Central memory CD8-positive, alpha-beta T cell (primary cell): ENCODE measurements at places on chromosomes 16 and 17.

DNA sequence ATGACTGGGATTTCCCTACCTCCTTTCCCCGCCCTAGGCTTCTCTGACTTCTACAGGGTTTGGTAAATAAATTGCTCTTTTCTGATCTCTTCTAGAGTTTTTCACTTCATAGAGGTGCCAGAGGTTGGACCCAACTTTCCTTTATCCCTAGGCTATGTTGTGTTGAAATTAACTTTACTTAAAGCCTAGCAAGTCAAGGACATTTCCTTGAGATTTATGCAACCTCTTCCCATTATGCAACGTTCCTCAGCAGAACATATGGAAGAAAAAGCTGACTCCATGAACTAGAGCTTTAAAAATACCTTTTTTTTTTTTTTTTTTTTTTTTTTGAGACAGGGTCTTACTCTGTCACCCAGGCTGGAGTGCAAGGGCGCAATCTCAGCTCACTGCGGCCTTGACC is 15.5 kb downstream of the MPO start:
- DNase-seq = no peak

GRCh38 chr17:17481860-17482259 is 5.1 kb downstream of the MED9 start:
- no peak for DNase-seq

DNA sequence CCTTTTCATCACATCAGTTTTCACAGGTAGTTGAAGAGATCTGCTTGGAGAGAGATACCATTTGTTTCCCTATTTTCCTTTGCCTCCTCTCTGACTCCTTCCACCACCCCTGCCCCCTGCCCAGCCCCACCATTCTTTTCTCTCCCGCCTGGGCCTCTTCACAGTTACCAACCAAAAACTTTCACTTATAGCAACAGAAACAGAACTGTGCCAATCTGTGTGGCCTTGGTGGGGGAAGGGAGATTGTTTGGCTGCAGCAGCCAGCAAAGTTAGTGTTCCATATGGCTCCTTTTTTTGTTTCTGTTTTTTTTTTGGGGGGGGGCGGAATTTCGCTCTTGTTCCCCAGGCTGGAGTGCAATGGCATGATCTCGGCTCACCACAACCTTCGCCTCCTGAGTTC is 17.2 kb upstream of the ARL4D start:
- no peak for DNase-seq

GRCh38 chr17:59439741-59440211 is 108.3 kb downstream of the YPEL2 start:
- no peak for DNase-seq

DNA sequence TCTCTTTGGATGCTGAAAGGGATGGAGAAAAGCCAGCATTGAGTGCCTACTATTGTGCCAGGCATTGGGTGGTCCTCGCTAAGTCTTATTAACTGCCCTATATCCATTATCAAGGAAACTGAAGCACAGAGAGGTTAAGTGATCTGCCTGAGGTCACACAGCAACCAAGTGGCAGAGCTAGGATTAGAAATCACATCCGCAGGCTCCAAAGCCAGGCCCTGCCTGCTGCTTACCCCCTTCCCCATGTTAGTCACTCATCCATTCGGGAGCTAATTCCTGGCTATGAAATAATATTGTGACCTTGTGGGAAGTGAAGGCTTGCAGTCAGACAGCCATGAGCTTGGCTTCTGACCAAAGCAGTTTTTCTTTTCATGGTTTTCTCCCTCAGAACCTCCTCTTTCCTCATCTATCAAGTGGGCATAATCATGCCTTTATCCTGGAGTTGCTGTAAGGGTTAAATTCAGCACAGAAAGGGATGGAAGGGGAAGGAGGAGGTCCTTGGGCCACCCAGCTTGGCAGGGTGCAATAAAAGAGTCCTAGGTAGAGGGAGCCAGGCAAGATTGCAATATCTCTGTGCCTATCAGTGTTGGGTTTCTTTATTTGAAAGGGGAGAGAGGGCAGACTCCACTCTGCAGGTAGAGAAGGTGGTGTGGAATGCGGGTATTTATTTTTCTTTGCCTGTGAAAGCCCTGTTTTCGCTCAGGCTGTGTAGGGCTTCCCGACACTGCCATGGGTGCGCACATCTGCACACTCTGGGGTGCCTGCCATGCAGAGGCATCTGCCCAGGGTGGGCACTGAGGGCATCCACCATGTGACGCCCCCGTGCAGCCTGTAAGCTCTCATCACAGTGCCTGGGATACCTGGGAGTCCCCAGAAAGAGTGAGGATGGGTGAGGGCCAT is 11.3 kb downstream of the RAI1 start:
- DNase-seq = no peak

DNA sequence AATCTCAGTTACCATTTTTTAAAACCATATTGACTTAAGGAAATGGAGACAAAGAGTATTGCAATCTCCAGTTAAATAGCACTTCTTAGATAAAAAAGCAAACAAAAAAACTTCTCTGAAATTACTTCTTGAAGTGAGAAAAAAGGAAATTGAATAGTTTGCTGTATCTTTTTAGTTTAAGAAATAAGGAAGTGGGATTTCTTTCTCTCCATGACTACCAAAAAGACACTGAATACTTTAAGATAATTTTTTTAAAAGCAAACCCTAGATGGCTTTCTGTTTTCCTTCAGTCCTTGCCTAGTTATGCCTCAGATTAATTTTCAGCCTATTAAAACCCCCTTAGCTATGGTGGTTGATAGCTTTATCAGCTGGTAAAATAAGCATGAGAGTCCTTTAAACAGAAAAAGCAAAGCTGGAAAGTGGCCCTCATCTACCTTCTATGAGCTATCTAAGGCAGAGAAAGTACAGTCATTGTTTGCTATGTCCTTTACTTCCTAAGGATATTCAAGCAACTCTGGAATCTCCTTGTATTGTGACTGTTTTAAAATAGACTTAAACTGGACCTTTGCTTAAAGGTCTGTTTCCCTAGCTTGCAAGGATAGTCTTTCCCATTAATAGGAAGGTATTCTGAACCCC is 28.6 kb downstream of the TPPP3 start:
- no peak for DNase-seq

- DNase-seq = no peak
Observed at GRCh38 chr17:19321481-19322128, 40.9 kb downstream of the B9D1 start.

- no peak for DNase-seq
Observed at GRCh38 chr17:63191610-63192009, 225.6 kb downstream of the TANC2 start.
